ENCODE measurements at places on chromosomes 4 and X.

GRCh38 chrX:1481636-1482529, 29.2 kb upstream of the ASMTL start:
- peak; percentile 94 for DNase-seq

DNA sequence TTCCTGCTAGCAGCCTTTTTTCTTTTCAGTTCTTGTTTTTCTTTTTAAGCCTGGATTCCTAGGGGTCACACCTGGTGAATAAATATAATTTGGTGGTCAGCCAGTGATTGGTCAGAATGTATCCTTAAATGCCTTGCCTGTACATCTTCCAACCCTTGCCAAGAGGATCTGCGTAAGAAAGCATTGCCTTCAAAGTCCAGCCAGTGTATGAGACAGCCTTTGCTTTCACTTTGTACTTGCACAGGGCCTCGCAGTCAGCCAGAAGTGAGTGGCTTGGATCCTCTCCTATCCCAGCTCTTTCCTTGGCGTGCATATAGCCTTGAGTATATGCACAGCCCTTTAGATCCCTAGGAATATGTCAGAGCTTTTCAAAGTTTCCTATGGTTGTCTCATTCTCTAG, 22.2 kb downstream of the KANTR start:
- DNase-seq: no peak

GRCh38 chr4:89334311-89334710, 26.7 kb upstream of the GPRIN3 start:
- DNase-seq: no peak

DNA sequence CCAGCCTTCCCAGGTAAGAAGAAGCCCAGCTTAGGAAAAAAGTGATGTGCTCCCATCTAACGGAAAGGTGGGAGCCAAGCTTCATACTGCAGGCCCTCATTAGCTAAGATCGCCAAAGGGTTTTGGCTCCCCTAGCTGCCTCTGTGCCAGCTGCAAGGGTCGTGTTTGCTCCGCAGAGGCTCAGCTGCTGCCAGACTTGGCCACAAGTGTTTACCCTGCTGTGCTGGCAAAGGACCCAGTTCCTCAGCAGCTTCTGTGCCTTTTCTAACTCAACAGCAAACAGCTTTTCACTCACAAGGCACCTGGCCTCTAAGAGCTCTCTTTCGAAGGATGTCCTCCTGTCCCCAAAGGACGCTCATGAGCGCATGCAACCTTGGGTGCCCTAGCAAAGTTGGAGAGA, 12.2 kb upstream of the VMA21 start:
- DNase-seq: no peak

DNA sequence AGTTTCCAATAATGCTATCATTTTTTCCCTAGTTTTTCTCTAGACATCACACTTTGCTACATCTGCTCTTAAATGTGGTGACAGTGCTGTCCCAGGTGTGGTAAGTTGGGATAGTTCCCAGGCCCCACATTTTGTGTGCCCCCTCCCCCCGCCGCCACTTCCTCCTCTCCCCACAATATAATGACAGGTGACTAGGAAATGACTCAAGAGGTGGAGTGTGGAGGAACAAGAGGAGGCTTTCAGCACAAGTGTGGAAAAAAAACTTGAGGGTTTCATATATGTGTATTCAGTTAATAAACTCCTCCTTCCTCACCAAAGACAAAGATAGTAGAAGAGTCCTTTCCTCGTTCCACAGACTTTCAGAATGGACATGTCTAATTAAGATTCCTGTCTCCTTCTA, 18.3 kb upstream of the IL21 start:
- DNase-seq: no peak

DNA sequence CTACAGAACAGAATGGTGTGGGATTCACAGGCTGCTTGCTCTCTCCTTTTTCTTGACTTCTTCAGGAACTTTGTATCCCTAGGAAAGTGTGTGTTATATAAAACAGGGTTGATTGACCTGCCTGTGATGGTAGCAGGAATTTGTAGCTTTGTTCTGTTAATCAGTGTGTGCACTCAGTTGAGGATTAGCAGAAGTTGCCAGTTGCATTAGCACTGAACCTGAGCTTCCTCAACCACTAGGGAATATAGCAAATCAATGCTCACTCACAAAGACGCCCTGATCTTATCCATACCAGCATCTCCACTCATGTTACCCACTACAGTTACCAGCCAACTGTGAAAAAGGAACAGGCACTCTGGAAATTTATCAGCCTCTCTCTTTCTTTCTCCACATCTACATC, 319.1 kb upstream of the EMCN start:
- no peak for DNase-seq

GRCh38 chrX:24025741-24026403, 1.1 kb downstream of the KLHL15 start:
- DNase-seq: no peak

DNA sequence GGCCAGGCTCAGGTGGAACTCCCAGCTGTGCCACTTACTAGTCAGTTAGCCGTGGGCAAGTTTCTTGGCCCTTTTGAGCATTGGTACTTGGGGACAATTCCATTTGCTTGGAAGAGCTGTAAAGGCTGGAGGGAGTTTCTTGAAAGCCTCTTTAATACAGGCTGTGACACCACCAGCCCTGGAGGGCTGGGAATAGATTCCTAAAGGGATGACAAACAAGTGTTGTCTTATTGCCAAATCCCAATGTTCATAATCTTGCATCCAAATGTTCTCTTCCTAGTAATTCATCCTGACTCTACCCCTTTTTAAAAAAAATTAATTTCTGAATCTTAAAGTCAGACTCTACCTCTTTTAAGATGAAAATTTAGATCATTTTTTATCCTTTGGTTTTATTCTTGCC, 14.6 kb upstream of the MED28 start:
- DNase-seq: no peak

- DNase-seq: no peak
These were observed 27.4 kb downstream of the ADRA2C start for GRCh38 chr4:3793545-3793944.

GRCh38 chr4:1329408-1330371, 17.3 kb upstream of the UVSSA start:
- no peak for DNase-seq

DNA sequence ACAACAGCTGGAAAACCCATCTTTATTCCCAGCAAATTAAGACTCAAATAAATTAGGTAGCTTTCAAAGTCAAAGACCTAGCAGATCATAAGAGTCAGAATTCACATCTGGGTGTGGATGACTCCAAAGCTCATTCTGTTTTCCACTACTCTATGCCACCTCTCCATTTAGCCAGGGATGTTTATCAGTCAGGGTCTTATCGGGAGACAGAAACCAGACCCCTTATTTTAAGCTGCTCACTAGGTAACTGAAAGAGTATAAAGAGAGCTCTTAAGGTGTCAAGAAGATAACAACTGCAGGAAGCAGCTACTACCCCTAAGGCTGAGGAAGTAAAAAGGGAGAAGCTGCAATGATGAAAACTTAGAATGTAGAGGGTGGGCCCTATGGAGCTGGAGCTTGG, 333.7 kb upstream of the KLF3 start:
- no peak for DNase-seq

GRCh38 chr4:24105327-24106038, 215.6 kb upstream of the PPARGC1A start:
- no peak for DNase-seq

DNA sequence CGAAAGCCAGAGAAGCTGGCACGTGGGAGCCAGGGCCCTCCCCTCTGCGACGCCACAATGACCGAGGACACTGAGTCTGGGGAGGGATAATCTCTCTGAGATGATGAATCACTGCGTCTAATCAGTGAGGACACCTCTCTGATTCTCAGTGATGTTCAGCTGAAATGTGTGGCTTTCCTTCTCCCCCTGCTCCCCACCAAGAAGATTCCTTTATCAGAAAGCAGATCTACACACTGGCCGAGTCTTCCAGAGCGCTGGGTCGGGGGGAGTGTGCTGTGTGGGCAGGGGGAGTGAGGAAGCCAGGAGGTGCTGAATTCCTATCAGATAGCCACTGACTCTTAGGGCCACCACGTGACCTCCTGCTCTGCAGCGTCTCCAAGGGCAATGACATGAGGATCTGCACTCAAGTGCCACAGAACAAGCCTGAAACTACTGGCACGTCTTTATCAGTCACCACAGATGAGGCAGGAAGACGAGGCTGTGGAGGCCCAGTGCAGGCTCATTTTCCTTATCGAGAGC, 89.2 kb downstream of the GATB start:
- DNase-seq: no peak

DNA sequence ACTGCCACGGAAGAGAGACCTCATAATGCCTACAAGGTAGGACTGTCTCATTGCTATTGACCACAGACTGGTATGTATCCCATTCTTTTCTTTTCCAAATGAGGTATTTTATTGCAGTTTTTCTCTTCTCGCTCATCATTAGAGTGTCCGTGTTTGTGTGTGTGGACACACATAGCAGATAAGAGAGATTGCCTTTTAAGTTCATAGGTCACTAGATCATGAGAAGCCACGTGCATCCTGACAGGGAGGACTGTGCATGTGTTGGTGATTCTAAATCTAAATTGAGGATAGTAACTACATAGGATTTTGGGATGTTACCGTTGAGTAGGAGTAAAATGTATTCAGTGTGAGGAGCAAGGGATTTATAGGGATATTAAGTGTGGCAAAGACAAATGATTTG, 37.3 kb downstream of the HPGD start:
- DNase-seq: no peak

- DNase-seq: no peak
These were observed 52.9 kb upstream of the HPF1 start for GRCh38 chr4:169810325-169811323.

GRCh38 chr4:95129821-95130311, 372.1 kb downstream of the BMPR1B start:
- DNase-seq: no peak

DNA sequence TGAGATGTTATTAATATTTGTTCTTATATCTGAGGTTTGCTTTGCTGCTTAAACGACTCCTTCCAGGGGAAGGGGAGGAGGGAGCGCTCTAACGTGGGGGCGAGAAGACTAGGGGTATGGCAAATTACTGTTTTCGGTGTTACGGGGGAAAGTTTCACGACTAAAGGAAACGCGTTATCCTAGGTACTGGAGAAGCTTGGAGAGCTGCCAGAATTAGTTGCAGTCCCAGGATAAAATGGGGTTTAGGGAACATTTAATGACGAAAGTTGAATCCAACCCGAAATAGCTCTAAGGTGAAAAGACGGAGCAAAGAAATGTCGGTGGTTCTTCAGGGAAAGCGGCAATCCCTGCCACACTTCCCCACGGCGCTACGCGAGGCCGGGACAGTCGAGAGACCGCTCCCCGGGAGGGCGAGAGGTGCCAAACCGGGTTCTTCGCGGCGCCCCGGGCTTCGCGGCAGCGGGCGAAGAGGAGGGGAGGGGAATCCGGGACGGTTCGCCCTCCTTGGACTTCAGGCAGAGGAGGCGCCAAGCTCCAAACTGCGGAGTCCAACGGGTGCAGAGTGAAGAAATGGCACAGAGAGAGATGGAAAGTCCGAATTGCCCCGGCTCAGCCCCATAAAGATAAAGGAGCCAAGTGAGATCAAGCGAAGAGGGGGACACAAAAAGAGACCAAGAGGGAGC, 724 bp downstream of the THOC2 start:
- DNase-seq: no peak

DNA sequence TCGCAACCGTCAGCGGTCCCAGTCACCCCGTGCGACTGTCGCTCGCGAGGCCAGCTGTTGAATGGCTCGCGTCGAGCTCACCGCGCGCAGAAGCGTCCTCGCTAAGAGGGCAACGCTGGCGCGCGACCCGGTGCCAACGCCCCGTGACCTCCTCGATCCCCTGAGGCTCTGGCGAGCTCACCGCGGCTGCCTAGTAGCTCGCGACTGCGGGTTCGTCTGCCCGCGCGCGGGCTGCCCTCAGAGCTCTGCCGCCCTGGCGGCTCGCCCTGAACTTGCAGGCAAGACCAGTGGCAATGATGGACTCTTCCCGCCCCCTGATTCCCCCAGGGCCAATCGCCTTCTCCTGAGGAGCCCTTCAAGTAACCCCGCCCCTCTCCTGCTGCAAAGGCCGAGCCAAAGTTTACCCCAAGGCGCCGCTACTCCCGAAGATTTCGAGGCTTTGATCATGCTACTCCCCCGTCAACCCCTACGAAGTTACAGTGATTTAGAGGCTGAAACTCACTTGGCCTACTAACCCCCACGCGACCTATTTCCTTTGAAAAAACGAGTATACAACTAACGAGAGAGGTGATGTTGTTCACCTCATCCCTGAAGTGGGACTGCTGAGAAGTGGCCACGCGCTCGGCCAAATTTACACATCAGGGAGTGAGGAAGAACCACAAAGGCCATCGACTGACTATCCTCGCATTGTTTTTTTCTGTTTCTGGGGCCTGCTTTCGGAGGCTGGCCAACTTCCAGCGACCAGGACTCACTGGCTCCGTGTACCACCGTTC, 37.5 kb downstream of the PGRMC1 start:
- DNase-seq: peak; percentile 57

DNA sequence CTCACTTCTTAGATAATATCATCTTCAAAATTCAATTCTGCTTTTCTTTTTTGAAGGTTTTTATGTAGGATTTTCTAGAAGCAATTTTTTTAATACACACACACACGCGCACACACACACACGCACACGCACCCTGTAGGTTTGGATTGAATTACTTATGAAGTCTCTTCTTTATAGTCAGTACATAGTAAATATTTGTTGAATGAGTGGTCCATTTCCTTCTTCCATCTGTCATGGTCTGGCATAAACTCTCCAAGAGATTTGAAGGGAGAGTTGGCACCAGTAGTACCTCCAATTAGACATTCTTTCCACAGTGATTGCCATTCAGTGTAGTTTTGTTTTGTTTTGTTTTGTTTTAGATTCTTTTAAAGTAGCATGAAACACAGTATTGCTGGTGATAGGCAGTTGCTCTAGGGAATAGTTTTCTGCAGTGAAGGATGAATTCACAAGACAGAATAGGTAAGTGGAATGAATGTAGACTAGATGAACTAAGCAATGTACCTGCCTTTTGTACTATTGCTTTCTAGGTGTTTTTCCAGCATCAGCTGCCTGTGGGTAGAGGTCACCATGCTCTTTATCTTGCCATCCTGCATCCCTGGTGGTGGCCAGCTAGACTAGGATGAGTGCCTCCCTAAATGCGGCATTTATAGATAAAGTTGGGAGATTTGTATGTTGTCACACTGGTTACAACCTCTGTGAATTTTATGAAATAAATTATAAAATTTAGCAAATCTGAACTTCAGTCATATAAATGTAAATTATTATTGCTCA, 20.5 kb downstream of the PDLIM5 start:
- no peak for DNase-seq

- DNase-seq: no peak
These were observed 63.7 kb upstream of the TLR2 start for GRCh38 chr4:153620352-153620751.

- no peak for DNase-seq
These were observed 2.0 kb upstream of the ARX start for GRCh38 chrX:25017667-25018247.

GRCh38 chr4:158090323-158090722, 82.5 kb downstream of the GASK1B start:
- DNase-seq: no peak

DNA sequence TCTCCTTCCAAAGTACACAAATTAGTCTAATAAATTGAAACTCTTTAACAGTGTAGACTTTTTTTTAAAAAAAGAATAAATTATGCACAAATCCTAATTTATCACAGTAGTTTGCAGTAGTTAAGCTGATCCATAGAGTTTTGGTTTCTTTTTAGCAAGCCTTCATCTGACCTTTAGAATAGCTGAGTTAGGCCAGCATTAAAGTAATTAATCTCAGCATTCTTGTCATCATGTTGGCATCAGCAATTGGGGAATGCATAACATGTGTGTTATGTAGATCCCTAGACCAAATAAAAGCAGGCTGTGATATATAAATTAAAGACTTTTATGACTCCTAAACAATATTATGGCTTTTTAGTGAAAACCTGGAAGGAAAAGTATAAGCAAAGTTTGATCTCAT, 426.5 kb upstream of the PABPC4L start:
- no peak for DNase-seq

- no peak for DNase-seq
These were observed 146.2 kb upstream of the BCOR start for GRCh38 chrX:40243755-40244515.

All from stimulated activated effector memory CD8-positive, alpha-beta T cell treated with anti-CD3 and anti-CD28 coated beads, Interleukin-12 subunit alpha, Interleukin-12 subunit beta, amount 100 ng/mL, for 72 hours (primary cell).